Cardiac muscle cell (in vitro differentiated cells and primary cell): ENCODE measurements at places on chromosomes 13 and 19.

DNA sequence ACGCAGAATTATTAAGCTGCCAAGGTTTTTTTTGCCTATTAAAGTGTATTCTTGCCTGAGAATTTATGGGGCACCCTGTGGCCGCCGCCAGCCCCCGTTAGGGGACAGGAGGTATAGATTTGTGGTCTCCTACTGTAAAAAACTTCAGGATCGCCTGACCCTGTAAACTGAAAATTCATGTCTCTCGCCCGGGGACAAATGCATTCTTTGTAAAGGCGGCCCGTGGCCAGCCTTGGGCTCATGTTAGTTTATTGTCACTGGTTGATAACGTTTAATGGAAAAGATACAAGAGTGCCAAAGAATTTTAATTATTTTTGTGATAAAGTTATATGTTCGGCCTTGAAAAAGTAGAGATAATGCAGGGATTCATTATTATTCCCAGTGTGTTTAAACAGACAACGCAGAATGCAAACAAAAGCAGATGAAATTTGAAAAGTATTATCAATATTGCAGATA is 141.7 kb downstream of the URI1 start:
- no peaks in the 10 kb centered on the region for H3K36me3 ChIP-seq
- DNase-seq = no peak
- no peak overlapping the region for H3K4me3 ChIP-seq
- H3K27me3 ChIP-seq = no peaks in the 10 kb centered on the region

GRCh38 chr13:18948664-18949488 is 232.7 kb downstream of the TUBA3C start:
- H3K27me3 ChIP-seq = no peaks in the 10 kb centered on the region
- no peak overlapping the region for H3K4me3 ChIP-seq
- no peaks in the 10 kb centered on the region for H3K4me1 ChIP-seq
- H3K36me3 ChIP-seq = no peaks in the 10 kb centered on the region

DNA sequence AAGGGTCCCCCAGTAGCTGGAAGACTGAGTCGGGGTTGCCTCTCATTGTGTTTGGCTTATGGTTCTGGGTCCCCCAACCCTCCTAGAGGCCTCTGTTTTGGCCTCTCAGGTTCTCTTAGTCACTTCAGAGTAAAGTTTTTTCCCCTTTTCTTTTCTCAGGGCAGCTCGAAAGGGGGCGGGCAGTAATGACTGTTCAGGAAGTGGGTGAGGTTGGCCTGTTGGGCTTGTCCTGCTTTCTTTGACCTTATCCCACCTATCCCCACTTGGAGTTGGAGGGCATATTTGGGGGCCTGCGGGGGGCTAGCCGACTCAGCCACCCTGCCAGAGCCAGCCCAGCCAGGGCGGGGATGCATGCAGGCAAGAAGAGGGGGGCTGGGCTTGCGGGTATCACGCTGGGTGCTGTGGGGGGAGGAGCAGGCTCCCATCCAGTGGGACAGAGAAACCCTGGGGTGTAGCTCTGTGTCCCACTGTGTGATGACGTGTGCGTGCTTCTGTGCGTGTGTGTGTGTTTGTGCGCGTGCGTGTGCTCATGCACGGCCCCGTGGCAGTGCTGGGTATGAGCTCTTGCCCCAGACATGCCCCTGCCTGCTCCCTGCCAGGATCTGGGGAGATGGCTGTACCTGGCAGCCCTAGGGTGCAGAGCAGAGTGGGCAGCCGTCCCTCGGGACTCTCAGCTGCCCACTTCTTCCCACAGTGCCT is 1.4 kb downstream of the CIC start:
- H3K27me3 ChIP-seq = no peaks in the 10 kb centered on the region
- H3K4me1 ChIP-seq = peaks cover 6% of the 10 kb centered on the region
- DNase-seq = no peak
- H3K36me3 ChIP-seq = no peaks in the 10 kb centered on the region
- H3K27ac ChIP-seq = peak overlapping the region; percentile 87

DNA sequence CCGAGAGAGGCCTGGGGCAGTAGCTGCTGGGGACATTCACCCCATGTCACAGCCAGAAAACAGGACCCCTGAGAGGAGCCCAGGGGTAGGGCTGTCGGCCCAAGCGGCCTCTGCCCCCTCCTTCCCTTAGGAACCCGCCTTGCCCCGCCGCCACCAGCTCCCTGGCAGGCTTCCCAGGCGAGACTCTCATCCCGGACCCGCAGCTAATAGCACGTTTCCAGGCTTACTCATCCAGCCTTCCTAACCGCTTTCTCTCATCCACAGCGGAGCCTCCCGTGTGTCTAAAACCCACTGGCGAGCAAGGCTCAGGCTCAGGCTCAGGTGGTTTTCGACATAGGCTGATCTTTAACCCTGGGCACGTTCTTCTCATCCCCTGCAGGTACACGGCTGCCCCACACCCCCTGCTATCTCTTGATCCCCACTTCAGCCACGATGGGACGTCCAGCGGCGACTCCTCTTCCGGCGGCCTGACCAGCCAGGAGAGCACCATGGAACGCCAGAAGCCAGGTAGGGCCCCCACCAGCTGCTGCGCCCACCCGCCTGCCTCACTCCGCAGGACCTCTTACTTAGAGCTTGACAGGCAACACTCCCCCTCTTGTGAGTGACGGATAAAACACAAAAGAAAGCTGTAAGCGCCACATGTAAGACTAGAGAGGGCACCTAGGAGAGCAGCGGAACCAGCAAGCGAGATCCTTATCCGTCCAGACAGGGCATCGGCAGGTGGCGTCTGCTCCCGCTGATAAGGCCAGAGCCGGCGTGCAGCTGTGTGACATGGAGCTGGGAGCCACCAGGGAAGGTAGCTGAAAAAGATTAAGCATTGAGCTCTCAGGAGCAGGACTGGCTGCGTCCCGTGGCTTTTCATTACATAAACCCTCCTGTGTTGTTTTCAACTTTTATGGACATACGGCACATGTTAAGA is 71.3 kb downstream of the DPF1 start:
- H3K27me3 ChIP-seq = no peaks in the 10 kb centered on the region
- H3K36me3 ChIP-seq = no peaks in the 10 kb centered on the region
- H3K4me1 ChIP-seq = no peaks in the 10 kb centered on the region
- no peak overlapping the region for H3K4me3 ChIP-seq
- H3K27ac ChIP-seq = peak overlapping the region; percentile 4

GRCh38 chr19:15101479-15102082 is 5.6 kb upstream of the SYDE1 start:
- no peak overlapping the region for H3K4me3 ChIP-seq
- no peaks in the 10 kb centered on the region for H3K27me3 ChIP-seq
- H3K36me3 ChIP-seq = no peaks in the 10 kb centered on the region
- H3K27ac ChIP-seq = no peak overlapping the region
- DNase-seq = peak; percentile 65

- peaks cover 14% of the 10 kb centered on the region for H3K27me3 ChIP-seq
- no peak overlapping the region for H3K27ac ChIP-seq
- DNase-seq = no peak
- no peak overlapping the region for H3K4me3 ChIP-seq
- H3K4me1 ChIP-seq = no peaks in the 10 kb centered on the region
Measured at GRCh38 chr19:10079031-10079453, 7.1 kb upstream of the SHFL start.

- peak overlapping the region; percentile 23 for H3K4me3 ChIP-seq
- H3K36me3 ChIP-seq = no peaks in the 10 kb centered on the region
- no peak for DNase-seq
- H3K27me3 ChIP-seq = no peaks in the 10 kb centered on the region
- no peak overlapping the region for H3K27ac ChIP-seq
Measured at GRCh38 chr19:53978975-53979801, 12.2 kb upstream of the CACNG6 start.

DNA sequence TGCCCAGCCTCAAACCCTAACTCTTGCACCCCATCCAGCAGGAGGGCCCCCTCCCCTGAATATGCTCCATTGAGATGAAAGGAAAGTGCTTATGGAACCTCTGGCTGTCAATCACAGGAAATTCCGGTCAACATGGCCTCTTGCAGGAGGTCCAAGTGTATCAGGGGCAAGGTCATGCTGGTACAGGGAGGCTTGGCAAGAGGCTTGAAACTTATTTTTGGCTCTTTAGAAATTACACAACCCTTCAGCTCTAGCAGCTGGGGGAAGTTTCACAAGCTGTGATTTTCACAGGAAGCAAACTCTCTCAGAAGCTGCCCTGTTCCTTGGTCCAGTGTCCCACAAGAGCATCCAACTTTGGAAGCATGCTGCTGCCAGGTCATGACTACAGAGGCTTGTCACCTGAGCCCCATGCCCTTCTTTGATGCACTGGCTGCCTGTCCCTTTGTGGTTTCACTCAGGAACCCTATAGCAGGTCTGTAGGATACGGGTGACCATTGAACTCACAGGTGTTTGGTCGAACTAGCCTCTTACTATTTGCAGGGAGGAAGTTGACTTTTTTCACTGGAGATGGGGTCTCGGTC is 8.4 kb downstream of the ASF1B start:
- no peaks in the 10 kb centered on the region for H3K36me3 ChIP-seq
- DNase-seq = no peak
- no peaks in the 10 kb centered on the region for H3K4me1 ChIP-seq

GRCh38 chr13:110991991-110992508 is 77.2 kb upstream of the ANKRD10 start:
- no peaks in the 10 kb centered on the region for H3K4me1 ChIP-seq
- no peak overlapping the region for H3K4me3 ChIP-seq
- H3K27ac ChIP-seq = no peak overlapping the region
- DNase-seq = no peak
- no peaks in the 10 kb centered on the region for H3K36me3 ChIP-seq
- H3K27me3 ChIP-seq = no peaks in the 10 kb centered on the region

DNA sequence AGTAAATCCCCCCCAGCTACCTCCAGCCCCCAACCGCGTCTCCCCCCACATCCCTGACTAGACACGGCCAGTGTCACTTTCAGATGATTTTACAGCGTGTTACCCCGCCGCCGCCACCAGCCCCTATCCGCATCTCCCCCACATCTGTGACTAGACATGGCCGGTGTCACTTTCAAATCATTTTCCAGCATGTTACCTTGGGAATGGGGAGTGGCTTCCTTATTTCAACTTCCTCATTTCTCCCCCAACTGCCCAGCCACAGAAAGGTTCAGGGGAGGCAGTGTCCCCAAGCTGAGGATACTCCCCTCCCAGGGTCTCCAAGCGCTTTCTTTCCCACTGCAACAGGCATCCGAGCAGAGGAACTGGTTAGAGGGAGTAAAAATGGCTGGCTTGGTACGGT is 18.4 kb downstream of the ADGRL1 start:
- H3K27ac ChIP-seq = no peak overlapping the region
- no peak overlapping the region for H3K4me3 ChIP-seq
- no peaks in the 10 kb centered on the region for H3K27me3 ChIP-seq
- no peak for DNase-seq

- DNase-seq = no peak
- no peaks in the 10 kb centered on the region for H3K36me3 ChIP-seq
- H3K27me3 ChIP-seq = no peaks in the 10 kb centered on the region
- no peaks in the 10 kb centered on the region for H3K4me1 ChIP-seq
- H3K4me3 ChIP-seq = no peak overlapping the region
- H3K27ac ChIP-seq = no peak overlapping the region
Measured at GRCh38 chr19:40584007-40584406, 7.3 kb downstream of the SHKBP1 start.

DNA sequence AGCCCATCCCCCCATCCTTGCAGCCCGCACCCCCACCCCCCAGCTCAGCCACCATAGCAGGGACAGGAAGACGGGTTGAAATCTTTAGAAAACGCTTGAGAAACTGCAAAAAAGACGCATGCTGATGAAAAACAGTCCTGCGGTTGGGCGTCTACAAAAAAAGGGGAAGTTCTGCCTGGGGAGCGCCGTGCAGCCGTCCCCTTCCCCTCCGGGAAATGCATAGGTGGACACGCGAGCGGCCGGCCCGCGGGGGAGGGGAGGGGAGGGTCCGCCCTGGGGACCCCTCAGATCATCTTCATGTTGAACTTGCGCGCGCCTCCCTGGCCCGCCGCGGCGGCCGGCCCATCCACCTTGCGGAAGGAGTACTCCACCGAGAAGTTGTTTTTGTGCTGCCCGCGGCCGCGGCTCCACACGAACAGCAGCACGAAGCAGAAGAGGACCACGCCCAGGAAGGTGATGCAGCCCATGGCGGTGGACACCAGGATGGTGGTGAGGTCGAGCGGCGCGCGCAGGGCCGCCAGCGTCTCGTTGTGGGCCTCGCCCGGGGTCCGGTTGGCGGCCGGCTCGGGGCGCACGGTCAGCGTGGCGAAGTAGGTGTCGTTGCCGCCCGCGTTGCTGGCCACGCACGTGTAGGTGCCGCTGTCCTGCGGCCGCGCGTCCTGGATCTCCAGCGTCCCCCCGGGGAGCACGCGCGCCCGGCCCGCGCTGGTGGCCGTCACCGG is 7.9 kb upstream of the PEAK3 start:
- peak overlapping the region; percentile 2 for H3K4me3 ChIP-seq
- H3K27me3 ChIP-seq = peaks cover 100% of the 10 kb centered on the region
- H3K36me3 ChIP-seq = no peaks in the 10 kb centered on the region
- no peak overlapping the region for H3K27ac ChIP-seq

- H3K4me1 ChIP-seq = peaks cover 5% of the 10 kb centered on the region
- H3K27me3 ChIP-seq = no peaks in the 10 kb centered on the region
- H3K36me3 ChIP-seq = no peaks in the 10 kb centered on the region
- H3K27ac ChIP-seq = no peak overlapping the region
- no peak overlapping the region for H3K4me3 ChIP-seq
- no peak for DNase-seq
Measured at GRCh38 chr19:4807188-4807587, 15.7 kb downstream of the FEM1A start.

DNA sequence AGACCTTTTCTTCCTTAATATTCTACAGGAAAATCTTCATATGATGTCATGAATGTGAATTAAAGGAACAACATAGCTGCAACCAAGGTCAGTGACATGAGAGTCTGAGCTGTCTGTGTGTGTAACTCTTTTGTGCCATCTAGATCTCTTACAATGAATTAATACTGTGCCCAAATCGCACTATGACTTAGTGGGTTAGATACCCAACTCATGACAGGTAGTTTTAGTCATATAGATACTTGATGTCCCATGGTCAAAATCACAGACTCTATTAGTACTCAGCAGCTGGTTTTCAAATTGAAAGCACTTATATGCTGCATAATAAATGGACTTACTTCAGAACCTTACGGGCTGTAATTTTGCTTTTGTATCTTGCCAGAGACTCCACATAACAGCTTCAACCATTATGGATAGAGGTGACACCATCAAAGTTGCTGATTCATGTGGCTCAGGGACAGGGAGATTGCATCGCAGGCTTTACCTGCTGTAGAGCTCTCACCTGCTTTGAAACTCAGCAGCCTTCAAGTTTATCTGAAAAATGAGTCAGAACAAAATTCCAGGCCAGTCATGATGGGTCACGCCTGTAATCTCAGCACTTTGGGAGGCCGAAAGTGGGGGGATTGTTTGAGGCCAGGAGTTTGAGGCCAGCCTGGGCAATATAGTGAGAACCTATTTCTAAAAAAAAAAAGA is 12.3 kb upstream of the ZNF283 start:
- H3K36me3 ChIP-seq = no peaks in the 10 kb centered on the region
- H3K27ac ChIP-seq = no peak overlapping the region
- no peaks in the 10 kb centered on the region for H3K4me1 ChIP-seq
- no peak for DNase-seq
- H3K27me3 ChIP-seq = no peaks in the 10 kb centered on the region
- H3K4me3 ChIP-seq = no peak overlapping the region

- no peak overlapping the region for H3K27ac ChIP-seq
- H3K4me3 ChIP-seq = peak overlapping the region; percentile 50
- peak; percentile 83 for DNase-seq
- H3K27me3 ChIP-seq = peaks cover 36% of the 10 kb centered on the region
- no peaks in the 10 kb centered on the region for H3K4me1 ChIP-seq
Measured at GRCh38 chr19:46016426-46017094, 6.3 kb downstream of the PGLYRP1 start.
